ENCODE measurements at places on chromosomes 12 and 14.

- DNase-seq: no peak
Observed at GRCh38 chr14:52735921-52736489, 6.0 kb downstream of the STYX start.

DNA sequence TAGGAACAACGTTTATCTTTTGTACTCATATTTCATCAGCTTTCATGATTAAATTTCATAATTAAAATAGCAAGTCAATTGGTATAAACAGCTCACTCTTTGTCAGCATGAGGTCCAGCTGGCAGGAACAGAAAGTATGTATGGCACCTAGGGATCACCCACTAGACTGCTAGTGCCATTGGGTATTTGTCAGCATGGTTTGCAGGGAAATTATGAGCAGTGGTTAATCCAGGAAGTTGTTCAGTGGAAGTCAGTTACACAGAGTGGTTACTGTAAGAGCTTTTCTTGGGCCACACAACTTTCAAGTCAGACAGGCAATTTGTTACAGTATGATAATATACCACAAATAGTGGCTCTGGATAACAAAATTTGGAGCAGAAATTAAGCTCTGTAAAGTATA, 340.3 kb upstream of the RGS6 start:
- no peak for DNase-seq

GRCh38 chr12:122942637-122943036, 23.6 kb downstream of the ABCB9 start:
- no peak for DNase-seq

DNA sequence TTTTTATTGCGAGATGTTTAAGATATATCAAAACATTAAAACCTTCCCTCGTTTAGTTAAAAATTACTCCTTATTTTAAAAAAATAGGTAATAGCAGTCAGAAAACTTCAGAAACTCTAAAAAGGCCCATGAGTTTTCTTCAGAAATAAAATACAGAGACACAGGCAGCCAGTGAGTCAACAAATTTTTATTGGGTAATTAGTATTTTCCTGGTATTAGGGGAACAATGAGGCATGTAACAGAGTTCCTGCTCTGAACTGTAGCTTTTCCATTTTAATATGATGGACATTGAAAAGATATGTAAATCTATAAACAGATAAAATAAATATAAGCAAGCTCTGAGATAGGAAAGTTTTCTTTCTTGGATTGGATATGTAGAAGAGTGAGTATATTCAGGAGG, 399 bp upstream of the ZNF705A start:
- DNase-seq: no peak

- no peak for DNase-seq
Observed at GRCh38 chr14:81147140-81147897, 73.4 kb downstream of the GTF2A1 start.

DNA sequence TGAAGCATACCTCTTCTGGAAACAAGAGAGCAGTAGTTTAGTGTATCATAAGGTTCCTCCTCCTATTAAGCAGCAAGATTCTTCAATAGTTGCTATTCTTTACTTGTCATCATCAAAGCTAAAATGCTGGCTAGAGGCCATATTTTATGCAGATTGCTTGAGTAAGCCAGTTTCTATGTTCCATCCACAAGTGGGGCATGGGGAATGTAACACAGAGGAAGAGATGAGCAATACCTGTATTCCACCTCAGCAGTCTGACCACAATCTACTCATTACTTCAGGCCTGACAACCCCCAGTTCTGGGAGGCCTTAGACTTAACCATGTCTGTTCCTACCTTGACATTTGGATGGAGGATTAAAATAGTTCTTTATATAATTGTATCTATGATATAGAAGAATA, 423.6 kb downstream of the BTG1 start:
- no peak for DNase-seq

GRCh38 chr12:119463211-119463926, 128.8 kb downstream of the CCDC60 start:
- DNase-seq: no peak

DNA sequence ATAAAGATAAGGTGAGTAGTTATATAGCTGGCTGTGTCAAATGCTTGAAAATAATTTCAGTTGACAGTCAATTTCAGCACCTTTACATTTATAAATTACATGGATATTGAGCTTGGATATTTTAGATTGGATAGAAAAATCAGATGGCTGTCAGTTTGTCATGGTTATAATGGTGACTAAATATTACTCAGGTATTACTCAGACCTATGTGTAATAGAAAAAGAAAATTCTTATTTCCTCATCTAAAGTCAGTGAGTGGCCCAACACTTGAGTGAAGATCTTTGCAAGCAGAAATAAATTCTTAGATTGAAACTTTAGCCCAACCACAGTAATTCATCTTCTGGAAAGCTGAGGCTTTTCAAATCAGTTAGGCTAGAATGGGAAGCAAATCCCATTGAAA, 354.4 kb downstream of the NAV3 start:
- DNase-seq: no peak

- DNase-seq: no peak
Observed at GRCh38 chr14:95493976-95494375, 22.5 kb downstream of the SYNE3 start.

DNA sequence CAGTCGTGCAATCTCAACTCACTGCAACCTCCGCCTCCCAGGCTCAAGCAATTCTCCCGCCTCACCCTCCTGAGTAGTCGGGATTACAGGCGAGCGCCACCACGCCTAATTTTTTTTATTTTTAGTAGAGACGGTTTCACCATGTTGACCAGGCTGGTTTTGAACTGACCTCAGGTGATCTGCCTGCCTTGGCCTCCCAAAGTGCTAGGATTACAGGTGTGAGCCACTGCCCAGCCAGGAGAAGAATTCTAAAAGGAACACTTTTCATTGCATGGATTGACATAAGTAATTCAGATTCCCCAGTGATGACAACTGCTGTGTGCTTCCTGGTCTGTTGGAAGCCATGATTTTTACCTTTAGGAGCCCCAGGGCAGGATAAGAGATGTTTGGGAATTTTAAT, 22.1 kb downstream of the DMAC2L start:
- DNase-seq: no peak

- DNase-seq: no peak
Observed at GRCh38 chr12:104673696-104674482, 217.1 kb downstream of the CHST11 start.

- DNase-seq: no peak
Observed at GRCh38 chr12:68776976-68777610, 30.9 kb upstream of the MDM2 start.

- no peak for DNase-seq
Observed at GRCh38 chr12:54356951-54357356, 7.3 kb downstream of the GPR84 start.

DNA sequence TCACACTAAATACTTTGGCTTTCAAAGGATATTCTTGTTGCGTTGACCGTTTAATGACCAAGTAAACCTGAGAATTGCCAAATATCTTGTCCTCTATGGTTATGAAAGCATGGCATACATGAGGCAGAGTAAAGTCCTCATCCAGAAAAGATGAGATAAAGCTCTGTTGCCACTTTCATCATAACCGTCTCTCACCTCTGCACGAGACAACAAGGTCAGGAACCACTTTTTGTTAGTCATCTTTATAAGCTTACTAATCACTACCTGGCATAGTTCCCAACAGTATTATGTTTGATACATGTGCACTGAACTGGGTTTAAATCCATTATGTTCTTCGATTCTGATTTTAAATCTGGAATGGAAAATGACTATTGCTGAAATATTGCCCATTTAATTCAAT, 31.3 kb downstream of the PTPRB start:
- no peak for DNase-seq

DNA sequence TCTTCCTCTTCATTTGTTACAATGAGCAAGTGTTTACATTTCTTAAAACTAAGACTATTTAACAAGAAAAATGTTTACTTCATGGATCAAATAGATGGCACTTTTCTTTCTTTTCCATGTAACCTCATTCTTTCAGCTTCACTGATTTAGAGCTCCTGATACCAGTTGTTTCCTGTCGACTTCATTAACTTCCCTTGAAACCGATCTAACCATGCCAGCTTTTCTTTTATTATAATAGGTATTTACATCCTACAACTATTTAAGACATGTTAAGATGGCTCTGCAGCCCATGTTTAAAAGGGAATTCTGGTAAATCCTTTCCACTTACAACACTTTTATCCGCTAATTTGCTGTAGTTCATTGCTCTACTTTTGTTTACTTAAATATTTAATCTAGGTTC, 107.3 kb upstream of the DCN start:
- no peak for DNase-seq

GRCh38 chr14:20934148-20934762, 21.0 kb upstream of the RNASE2 start:
- DNase-seq: peak; percentile 20
